ENCODE measurements at places on chromosomes 5 and 9.

DNA sequence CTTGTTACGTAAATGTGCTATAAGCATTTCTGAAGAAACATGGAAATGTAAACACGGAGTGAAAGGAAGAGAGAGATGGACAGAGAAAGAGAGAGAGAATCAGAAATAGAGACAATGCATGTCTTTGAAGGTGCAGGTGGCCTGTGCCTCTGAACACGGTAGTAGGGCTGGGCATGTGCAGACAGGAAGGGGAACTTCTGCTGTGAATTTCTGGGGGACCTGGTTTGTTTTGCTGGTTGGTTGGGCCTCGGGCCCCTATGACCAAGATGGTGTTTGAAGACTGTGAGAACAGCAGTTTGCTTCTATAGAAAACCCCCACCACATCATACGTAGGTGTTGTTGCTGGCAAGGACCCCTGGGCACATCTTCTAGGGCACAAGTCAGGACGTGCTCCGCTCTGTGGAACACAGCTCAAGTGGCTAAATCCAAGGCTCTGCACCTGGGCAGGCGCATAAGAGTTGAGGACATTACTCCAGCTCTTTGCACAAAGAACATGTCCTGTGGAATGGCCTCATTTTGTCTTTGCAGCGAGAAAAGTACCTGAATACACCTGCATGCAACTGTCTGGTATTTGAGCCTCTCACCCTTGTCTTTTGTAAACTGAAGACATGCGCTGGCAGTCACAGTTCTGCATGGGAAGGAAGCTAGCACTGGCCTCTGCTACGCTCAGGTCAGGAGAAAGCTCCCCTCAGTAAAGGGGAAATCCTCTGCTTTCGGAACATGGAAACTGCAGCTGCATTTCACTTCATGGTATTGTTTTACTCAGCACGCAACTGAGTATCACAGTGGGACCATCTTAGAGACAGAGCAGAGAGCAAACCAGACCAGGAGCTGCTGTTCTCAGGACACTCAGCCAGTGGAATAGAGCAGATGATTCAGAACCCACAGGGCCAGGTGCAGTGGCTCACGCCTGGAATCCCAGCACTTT is 2.7 kb downstream of the OR2V2 start:
- no peak for DNase-seq

DNA sequence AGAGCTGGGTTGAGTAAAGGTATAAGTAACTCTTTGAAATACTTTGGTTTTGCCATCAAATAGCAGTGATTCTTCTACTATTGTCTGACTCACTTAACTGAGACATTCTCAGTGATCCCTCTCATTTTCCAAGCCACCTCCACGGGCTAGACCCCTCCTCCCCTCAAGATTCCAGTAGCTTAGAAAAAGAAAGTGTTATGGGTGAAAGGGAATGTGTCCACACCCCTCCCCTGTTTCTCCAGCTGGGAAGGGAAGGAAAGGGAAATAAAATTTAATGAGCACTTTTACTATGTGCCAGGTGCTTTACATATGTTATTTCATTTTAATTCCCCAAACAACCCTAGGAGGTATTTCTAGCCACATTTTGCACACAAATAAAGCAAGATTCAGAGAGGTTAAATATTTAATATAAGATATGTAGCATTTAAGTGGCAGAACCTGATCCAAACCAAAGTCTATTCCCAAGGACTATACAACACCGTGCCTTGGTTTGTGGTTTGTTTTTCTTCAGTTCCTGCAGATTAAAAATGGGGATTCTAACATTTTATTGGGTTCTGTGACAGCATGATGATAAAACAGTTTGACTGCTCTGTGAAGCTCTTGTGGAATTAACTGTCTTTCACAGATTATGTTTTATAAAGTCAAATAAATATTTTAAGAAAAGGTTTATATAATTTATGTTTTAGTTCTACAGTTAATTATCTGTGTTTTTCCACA is 135.9 kb downstream of the ZSWIM6 start:
- DNase-seq, result no peak

DNA sequence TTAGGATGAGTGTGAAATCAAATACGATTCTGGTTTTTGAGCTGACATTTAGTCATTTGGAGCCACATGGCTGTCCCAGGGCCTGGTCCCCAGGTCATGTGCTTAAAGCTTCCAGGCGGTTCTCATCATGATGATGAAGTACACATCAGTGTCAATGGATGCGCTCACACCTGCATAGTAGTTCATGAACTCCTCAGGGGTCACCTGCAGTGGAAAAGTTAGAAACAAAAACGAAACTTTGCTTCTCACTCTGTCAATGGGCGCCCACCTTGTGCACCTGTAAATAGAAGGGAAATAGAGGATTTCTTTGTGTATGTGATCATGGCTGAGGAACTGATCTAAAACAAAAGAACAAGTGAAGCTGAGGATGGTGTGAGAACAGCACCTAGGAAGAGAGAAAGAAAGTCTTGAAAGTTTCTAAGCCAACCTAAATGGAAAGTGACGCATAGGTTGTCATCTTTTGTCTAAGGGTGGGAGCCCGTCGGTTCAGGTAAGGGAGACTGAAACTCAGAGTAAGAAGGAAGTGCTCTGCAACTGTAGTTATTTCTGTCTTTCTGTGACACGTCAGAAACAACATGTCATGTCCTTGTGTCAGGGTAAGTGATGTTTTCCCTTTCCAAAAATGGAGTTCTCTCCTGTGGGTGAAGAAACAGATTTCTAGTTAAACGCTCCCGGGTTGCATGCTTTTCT is 33.8 kb downstream of the CAPSL start:
- no peak for DNase-seq

DNA sequence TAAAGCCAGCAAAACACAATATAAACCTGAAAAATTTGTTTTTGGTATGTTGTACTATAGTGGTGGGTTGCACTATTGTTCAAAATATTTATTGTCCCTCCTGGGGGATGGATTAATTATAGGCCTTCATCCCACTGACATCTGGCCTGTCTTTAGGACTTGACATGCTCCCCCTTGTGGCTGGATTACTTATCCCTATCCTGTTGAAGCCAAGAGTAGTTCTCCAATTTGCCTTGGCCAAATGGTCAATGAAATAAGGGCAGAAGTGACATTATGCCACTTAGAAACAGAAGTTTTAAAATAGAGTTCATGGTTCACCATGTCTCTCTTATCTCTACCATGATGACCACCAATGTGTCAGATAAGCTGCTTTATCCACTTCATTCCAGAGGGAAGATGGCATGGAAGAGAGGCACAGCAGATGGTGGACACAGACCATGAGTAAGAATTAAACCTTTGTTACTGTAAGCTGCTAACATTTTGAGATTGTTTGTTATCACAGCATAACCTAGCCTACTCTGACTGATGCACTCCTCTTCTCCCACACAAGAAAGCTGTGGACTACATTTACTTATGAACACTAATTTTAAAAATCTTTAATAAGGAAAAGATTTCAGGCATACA is 29.2 kb upstream of the ARHGEF28 start:
- DNase-seq, result no peak

DNA sequence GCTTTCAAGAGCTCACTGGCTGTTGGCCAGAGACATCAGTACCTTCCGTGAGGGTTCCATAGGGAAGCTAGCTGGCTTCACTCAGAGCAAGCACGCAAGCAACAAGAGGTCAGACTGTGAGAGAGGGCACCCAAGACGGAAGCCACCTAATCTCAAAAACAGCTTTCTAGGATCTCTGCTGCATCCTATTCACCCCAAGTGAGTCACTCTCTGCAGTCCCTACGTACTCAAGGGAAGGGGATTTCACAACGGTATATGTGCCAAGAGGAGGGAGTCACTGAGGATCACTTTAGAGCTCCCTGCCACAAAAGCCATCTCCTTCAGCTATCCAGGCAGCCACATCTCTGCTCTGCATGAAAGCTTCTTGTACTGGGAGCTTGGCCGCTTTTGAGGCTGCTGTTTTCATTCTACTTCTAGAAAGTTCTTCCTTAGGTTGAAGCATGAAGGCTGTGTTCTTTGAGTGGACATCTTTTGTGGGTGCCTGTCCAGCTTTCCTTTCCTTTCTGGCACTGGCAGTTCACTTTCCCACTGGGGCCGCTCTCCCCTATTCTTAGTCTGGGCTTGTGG is 249.5 kb downstream of the MAN2A1 start:
- no peak for DNase-seq

DNA sequence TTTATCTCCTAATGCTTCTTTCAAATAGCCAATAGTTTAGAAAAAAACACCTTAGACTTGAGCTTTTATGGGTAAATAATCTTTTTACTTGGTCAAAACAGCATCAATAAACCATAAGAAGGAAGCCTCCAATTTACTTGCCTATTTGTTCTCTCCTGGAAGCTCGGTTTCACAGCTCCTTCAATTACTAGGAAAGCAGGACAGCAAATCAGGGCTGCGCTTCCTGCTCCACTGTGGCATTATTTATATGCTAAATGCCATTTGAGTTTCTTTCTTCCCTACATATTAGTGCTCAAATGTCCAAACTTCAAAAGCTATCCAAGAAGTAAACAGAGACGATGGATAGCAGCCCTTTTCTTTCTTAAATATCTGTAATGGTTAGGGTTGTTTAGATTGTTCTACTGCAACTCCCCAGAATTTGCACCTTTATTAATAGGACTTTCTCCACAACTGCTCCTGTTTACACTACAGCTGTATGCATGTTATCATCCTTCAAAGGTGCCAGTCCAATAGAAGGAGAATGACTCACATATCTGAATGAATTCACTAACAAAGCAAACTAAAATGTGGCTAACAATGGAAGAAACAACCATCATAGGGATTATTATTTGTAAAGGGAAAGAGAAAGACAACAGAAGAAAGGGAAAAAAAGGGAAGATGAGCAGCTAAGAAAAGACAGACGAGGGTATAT is 58.7 kb downstream of the MED27 start:
- no peak for DNase-seq

GRCh38 chr9:137065336-137065967 is 4.9 kb downstream of the SAPCD2 start:
- DNase-seq, result no peak

- DNase-seq, result no peak
These were observed 51.5 kb downstream of the NXNL2 start for GRCh38 chr9:88586452-88586851.

DNA sequence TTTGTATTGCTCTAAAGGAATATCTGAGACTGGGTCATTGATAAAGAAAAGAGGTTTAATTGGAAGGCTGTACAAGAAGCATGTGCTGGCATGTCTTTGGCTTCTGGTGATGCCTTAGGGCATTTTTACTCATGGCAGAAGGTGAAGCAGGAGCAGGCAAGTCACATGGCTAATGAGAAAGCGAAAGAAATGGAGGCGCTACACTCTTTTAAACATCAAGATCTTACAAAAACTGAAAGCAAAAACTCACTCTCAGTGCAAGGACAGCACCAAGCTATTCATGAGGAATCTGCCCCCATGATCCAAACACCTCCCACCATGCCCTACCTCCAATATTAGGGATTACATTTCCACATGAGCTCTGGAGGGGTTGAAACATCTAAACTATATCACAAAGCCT is 1458.8 kb upstream of the ACO1 start:
- DNase-seq, result no peak

GRCh38 chr5:72204946-72205345 is 97.7 kb downstream of the MAP1B start:
- no peak for DNase-seq

- DNase-seq, result no peak
These were observed 104.9 kb upstream of the ANKH start for GRCh38 chr5:14976486-14976885.

- DNase-seq, result no peak
These were observed 33.2 kb downstream of the IDNK start for GRCh38 chr9:83656032-83656680.

GRCh38 chr5:175922192-175922885 is 45.8 kb downstream of the THOC3 start:
- DNase-seq, result no peak

DNA sequence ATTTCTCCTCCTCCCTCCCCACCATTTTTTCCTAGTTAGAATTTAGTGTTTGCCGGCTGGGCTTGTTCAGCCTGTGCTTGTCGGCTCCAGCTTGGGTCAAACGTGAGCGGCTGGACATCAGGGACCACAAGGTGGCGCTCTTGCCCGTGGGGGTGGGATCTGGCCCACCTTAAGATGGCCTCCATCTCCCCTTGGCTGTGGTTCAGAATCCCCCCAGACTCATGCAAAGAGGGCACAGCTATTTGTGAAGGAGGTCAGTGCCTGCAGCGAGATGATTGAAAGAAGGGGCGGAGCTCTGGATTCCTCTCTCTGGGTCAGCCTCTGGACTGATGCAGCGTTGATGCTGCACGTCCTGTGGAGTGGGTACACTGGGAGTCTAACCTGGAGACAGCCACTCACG is 283.3 kb upstream of the TUT7 start:
- no peak for DNase-seq

GRCh38 chr5:3288325-3288724 is 307.3 kb upstream of the IRX1 start:
- no peak for DNase-seq

All from effector memory CD8-positive, alpha-beta T cell (primary cell).